ENCODE measurements at places on chromosomes 1 and 21.

DNA sequence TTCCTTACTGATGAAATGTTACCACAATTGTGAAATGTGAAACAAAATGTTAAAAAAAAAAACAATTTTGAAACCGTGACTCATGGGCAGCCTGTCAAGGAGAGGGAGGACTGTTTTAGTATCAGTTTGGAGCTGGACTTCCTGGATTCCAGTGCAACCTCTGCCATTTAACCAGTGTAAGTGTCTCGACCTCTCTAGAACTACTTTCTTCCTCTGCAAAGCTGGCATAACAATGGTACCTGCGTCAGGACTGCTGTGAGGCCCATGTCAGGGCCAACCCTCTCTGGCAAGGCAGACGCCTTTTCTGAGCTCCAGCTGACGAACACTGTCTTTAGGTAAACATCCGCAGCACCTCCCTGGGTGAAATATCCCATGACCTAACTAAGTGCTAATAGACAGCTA is 20.9 kb downstream of the URB1 start:
- DNase-seq: no peak
- H3K27ac ChIP-seq: no peak overlapping the region
- no peaks in the 10 kb centered on the region for H3K4me1 ChIP-seq
- peaks cover 6% of the 10 kb centered on the region for H3K36me3 ChIP-seq
- no peak overlapping the region for H3K4me3 ChIP-seq

DNA sequence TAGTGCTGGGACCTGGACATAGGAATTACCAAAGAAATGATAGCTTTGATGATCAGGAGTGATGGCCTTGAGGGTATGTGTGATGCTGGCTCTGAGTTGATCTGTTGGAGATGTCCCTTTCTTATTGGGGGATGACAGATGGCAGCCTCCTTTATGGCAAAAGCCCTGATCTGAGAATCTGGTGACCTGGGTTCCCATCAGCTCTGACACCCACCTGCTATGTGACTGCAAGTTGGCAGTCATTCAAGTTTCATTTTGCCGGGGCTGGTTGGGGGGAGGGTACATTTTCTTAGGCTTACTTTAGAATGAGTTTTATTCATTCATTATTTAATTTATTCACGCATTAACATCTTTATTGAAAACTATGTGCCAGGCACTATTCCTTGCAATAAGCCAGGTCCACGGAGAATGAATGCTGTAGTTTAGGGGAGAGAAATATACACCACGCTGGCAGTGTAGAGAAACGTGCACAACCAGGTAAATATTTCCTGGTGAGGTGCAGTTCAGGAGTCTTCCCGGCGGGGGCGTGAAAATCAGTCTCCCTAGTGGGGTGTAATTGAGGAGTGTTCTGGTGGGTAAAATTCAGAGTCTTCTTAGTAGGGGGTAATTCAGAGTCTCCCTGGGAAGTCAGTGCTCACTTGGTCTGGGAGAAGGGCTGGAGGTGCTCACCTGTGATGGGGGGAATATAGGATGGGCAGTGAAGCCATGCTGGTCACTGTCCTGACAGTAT is 401.3 kb downstream of the CAMTA1 start:
- H3K4me3 ChIP-seq: no peak overlapping the region
- no peak overlapping the region for H3K27ac ChIP-seq
- no peaks in the 10 kb centered on the region for H3K36me3 ChIP-seq

DNA sequence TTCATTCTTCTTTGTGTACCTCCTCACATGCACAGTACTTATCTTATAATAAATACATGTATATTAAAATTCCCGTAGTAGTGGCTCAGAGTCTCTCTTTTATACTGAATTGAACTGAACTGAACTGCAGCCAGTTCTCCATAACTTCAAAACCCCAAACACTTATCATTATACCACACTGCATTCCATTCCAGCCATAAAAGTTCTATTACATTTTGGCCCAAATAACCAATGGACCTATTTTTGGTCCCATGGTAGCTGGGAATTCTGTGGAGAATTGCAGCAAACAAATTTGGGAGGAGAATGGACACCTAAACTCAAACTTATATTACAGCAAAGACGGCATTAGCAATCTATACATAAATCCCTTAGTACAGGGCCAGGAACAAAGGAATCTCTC is 86.6 kb upstream of the C1orf87 start:
- no peaks in the 10 kb centered on the region for H3K27me3 ChIP-seq
- H3K27ac ChIP-seq: no peak overlapping the region
- H3K36me3 ChIP-seq: no peaks in the 10 kb centered on the region
- no peaks in the 10 kb centered on the region for H3K4me1 ChIP-seq
- H3K4me3 ChIP-seq: no peak overlapping the region

- H3K4me1 ChIP-seq: peaks cover 6% of the 10 kb centered on the region
- H3K27me3 ChIP-seq: no peaks in the 10 kb centered on the region
- no peak overlapping the region for H3K4me3 ChIP-seq
- H3K27ac ChIP-seq: no peak overlapping the region
- H3K36me3 ChIP-seq: no peaks in the 10 kb centered on the region
- DNase-seq: no peak
Measured at GRCh38 chr1:237033804-237034203, 8.2 kb upstream of the RYR2 start.

- H3K4me1 ChIP-seq: no peaks in the 10 kb centered on the region
- DNase-seq: no peak
- H3K36me3 ChIP-seq: no peaks in the 10 kb centered on the region
Measured at GRCh38 chr1:110727246-110727645, 52.5 kb upstream of the KCNA3 start.

DNA sequence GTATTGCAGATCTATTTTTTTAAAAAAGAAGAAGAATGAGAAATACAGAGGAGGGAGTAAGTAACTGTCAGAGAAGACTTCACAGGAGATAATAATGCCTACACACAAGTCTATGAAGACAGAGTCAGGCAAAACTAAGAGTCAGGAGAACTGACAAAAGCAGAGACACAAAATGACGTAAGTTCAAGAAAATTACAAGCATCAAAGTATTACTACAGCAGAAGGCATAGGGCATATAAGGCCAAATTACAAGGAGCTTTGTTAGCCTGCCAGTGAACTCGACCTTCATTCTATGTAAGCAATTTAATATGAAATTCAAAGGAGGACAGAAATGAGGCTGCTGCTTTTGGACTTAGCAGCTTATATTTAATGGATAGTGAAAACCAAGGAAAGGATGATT is 23.7 kb downstream of the FAF1 start:
- H3K27me3 ChIP-seq: no peaks in the 10 kb centered on the region
- no peaks in the 10 kb centered on the region for H3K36me3 ChIP-seq
- H3K27ac ChIP-seq: no peak overlapping the region
- DNase-seq: no peak

GRCh38 chr1:174040387-174040786 is 18.2 kb upstream of the RC3H1 start:
- no peaks in the 10 kb centered on the region for H3K36me3 ChIP-seq
- H3K27me3 ChIP-seq: no peaks in the 10 kb centered on the region
- DNase-seq: peak; percentile 35
- no peaks in the 10 kb centered on the region for H3K4me1 ChIP-seq
- H3K4me3 ChIP-seq: no peak overlapping the region

DNA sequence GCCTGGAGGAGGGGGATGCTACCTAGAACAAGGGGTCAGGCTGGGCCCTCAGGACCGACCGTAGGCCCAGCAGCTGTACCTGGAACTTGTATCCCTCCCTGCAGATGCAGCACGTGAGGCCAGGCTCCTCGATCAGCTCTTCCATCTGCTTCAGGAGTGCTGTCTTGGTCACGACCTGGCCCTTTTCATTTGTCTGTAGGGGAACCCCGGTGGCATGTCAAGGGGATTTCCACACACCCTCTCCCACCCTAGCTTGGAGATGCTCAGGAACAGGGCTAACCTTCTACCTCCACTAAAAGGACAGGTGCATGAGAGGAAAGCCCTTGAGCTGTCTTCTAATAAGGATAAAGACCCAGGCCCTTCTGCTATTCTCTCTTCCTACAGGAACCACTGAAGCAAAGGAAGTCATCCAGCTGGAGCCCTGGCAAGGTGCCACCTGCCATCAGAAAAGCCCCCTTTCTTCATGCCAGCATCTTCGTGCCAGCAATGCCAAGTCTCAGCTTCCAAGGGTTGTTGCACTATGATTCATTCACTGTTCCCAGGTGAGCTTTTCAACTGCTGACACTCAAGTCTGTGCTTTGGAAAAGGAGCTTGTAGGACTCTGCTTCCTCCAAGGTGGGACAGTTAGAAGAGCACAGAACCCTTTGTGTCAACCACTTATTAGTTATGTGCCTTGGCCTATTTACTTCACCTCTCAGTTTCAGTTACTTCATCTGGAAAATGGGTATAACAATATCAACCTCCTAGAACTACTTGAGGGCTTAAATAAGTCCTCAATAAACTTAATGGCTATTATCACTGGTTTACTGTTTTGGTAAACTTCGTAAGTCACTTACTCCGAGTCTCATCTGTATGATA is 122.1 kb downstream of the UBR4 start:
- H3K27ac ChIP-seq: peak overlapping the region; percentile 68
- no peak for DNase-seq
- no peaks in the 10 kb centered on the region for H3K36me3 ChIP-seq

DNA sequence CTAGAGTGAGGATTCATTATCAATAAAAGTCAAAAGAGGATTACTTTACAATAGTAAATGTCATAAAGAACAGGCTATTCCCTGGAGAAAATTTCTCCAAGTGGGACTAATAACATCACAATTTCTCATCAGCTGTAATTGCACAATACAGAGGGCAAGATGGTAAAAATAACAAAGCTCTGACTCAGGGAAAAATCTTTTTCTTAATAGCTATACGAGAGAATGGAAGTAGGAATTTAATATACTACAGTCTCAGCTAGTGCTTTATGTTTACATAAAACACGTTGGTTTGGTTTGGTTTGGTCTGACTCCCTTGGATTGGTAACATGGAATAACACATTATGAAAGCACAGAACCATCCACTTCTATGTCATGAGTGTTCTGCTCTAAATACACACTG is 397.6 kb downstream of the LRRIQ3 start:
- no peak overlapping the region for H3K27ac ChIP-seq
- H3K4me1 ChIP-seq: peaks cover 4% of the 10 kb centered on the region
- no peaks in the 10 kb centered on the region for H3K27me3 ChIP-seq
- no peak for DNase-seq
- no peaks in the 10 kb centered on the region for H3K36me3 ChIP-seq

GRCh38 chr1:156150333-156151011 is 2.9 kb upstream of the SEMA4A start:
- DNase-seq: no peak
- no peaks in the 10 kb centered on the region for H3K27me3 ChIP-seq
- no peaks in the 10 kb centered on the region for H3K36me3 ChIP-seq
- H3K4me1 ChIP-seq: peaks cover 11% of the 10 kb centered on the region
- H3K27ac ChIP-seq: no peak overlapping the region
- no peak overlapping the region for H3K4me3 ChIP-seq

DNA sequence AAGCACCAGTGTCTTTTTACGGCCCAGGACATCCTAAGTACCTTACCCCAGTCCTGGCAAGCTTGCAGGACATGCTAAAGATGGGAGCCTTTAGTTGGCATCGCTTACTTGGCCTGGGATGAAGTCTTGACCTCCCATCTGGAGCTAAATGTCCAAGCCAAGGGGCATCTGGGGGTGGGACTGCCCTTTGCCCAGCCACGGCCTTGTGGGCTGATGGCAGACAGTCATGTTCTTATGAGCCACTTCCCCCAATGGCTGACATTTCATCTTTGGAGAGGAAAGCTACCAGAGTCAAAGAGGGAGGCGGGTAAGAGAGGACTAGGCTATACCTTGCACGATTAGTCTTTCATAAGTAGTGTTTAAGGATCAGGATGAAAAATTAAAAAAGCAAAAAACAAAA is 32.2 kb downstream of the OPTC start:
- H3K36me3 ChIP-seq: no peaks in the 10 kb centered on the region
- H3K27me3 ChIP-seq: no peaks in the 10 kb centered on the region
- no peak for DNase-seq

- no peaks in the 10 kb centered on the region for H3K36me3 ChIP-seq
- no peak overlapping the region for H3K4me3 ChIP-seq
- no peaks in the 10 kb centered on the region for H3K27me3 ChIP-seq
- peak overlapping the region; percentile 80 for H3K27ac ChIP-seq
- DNase-seq: no peak
- peaks cover 25% of the 10 kb centered on the region for H3K4me1 ChIP-seq
Measured at GRCh38 chr1:200415227-200415626, 5.4 kb upstream of the ZNF281 start.

DNA sequence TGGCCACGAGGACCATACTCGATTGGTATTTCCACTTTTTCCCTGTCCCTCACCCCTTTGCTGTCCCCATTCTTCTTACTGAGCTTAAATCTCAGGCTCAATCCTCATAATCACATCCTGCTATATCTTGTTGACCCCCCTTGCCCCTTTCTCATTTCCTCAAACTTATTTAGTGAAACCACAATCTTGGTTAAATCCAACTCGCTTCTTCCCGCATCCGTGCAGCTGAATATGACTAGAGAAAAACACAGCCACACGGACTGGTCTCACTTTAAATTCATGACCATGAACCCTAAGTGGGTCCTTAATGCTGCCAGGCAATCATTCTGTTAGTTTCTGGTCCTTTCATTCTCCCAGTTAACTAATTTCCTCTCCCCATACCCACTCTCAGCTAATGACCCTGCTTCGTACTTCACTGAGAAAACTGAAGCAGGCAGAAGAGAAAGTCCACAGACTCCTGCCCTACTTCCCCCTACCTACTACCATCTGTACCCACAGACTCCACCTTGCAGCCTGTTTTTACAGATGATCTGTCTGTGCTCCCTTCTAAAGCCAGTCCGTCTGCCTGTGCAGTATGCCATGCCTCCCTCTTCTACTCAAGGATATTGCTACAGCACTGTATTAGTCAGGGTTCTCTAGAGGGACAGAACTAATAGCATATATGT is 96.8 kb upstream of the LMO4 start:
- no peak overlapping the region for H3K4me3 ChIP-seq
- no peak overlapping the region for H3K27ac ChIP-seq
- no peaks in the 10 kb centered on the region for H3K27me3 ChIP-seq
- no peak for DNase-seq
- H3K36me3 ChIP-seq: no peaks in the 10 kb centered on the region

- DNase-seq: no peak
- no peak overlapping the region for H3K27ac ChIP-seq
- H3K36me3 ChIP-seq: no peaks in the 10 kb centered on the region
Measured at GRCh38 chr1:217214551-217214950, 416.3 kb downstream of the GPATCH2 start.

GRCh38 chr1:82994616-82995263 is 1004.2 kb downstream of the TTLL7 start:
- H3K4me3 ChIP-seq: no peak overlapping the region
- no peak overlapping the region for H3K27ac ChIP-seq
- H3K36me3 ChIP-seq: no peaks in the 10 kb centered on the region

Data from body of pancreas (tissue), 4 donors.